ENCODE measurements at places on chromosomes 1 and 21.

- DNase-seq, result no peak
Measured at GRCh38 chr1:67211589-67212563, 45.6 kb downstream of the IL23R start.

DNA sequence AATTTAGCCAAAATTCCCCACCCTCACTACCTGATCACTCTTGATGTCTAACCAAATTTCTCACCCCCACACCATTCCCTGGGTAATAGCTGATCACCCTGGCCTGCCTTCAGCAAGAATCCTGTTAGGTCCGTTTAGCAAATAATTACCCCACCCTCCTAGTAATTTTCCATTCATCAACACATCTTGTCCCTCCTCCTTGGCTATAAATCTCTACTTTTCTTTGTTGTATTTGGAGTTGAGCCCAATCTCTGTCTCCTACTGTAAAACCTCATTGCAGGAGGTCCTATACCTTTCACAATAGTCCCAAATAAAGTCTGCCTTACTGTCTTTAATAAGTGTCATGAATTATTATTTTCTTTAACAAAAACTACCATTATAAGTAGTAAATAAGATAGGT lies 6.9 kb upstream of the PRKAA2 start:
- no peak for DNase-seq

DNA sequence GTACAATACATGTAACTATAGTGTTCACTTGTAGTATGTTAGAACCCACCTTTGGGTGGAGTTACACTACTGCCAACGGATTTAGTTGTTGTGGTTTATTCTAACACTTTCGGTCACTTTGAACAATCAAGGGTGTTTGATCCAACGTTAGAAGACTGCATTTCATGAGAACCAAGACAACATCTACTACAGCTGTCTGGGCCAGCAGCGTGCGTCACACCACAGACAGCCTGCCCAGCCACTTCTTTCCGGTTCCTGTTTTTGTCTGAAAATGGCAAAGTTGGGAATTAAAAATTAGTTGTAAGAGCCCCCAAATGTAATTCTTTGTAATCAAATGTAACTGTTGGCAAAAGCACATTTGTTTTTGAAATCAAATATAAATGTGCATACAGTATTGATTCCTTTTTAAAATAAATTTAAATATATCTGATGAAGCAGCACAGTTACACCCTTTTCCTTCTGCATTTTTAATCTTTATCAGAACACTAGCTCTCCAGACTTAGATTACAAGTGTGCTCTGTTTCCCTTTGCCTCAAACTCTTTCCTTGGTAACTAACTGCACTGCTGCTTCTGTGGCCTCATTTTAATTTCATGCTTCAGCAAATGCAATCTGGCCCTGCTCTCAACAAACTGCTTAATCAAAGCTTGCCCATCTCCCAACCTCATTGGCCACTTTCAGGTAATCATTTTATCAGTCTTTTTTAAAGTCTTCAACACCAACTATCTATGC lies 86.6 kb upstream of the DPH5 start:
- peak; percentile 74 for DNase-seq

GRCh38 chr1:151352021-151352718 lies 5.1 kb upstream of the RFX5 start:
- DNase-seq, result no peak
